ENCODE measurements at places on chromosomes 6 and 20.

DNA sequence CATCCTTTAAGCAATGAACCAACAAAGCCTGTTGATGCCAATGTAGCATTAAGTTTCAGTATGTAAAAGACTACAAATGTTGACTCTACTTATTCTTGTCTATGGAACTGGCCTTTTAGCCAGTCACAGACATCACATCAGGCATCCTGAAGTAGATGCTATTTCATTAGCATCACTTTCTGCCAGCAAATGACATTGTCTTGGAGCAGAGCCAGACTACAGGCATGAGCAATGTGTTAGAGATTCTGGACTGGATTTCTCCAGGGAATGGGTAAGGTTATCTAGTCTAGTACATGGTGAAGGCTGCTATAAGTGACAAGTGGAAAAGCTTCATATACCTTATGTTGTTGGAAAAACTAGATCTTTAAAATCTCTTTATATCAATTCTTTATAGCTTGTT, 142.9 kb downstream of the ADGRB3 start:
- peak; percentile 92 for DNase-seq

DNA sequence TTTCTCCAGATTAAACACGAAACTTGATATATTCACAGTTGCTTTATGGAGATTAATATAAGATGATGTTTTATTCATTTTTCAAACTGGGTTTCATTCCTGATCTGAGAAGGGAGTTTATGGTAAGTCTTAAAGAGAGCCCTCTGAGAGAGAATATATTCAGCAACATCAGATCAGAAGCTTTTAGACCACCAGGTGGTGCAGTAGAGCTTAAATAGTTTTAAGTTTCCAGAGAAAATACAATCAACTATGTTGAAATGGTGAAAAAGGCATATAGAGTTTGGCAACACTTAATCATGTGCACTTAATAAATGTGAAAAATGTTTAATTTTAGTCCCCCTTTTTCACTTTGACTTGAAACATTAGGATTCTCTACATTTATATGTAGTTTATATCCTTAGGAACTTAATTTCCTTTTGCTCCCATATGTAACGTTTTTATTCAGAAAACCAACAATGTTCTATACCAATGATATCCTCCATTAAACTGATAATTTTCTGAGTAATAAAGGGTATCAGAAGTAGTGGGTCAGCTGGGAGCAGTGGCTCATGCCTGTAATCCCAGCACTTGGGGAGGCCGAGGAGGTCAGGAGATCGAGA, 86.4 kb upstream of the CLDN20 start:
- peak; percentile 56 for DNase-seq

DNA sequence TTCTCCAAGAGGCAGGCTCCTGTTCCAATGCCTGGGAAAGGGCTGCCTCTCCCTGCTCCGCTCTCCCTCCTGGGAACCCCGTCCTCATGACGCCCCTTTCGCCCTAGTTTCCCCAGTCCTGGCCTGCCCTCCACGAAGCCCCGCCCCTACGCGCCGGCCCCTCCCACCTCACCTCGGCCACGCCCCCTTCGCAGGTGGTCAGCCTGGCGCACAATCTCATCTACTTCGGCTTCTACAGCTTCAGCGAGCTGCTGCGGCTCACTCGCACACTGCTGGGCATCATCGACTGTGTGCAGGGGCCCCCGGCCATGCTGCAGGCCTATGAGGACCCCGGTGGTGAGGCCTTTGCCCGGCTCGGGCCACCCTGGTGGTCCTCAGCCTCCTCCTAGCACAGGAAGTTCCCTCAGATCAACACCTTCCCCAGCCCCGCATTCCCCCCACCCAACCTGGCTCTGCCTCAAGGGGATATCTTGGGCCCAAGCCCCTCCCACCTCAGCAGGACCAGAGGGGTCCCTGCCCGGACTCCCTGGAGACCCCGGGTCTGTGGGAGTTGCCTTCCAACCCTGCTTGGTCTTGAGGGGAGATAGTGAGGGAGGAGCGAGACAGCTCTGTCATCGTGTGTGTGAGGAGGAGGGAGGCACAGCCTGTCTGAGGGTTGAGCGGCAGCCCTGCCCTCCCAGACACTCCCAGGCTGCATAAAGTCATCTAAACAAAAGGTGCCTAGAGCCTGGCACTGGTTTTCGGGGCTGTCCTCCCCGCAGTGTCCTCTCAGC, 40.3 kb downstream of the UQCC2 start:
- no peak for DNase-seq

- DNase-seq: no peak
These were observed 218.6 kb upstream of the RUNX2 start for GRCh38 chr6:45109551-45109950.

DNA sequence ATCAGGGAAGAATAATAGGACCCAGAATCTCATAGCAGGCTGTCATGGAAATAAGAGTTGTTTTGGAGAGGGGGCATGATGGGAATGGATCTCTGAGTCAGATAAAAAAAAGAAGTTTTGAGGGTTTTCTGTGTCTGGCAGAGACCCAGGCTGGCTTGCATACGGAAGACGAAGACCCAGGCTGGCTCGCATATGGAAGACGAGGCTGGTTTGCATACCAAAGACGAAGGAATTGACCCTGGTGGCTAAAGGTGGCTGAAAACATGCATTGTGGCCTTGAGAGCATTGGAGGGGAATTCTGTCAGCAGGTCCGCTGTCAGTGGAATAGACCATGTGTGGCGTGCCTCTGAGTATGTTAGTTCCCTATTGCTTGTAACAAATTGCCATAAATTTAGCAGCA, 335.1 kb downstream of the BTBD3 start:
- no peak for DNase-seq

GRCh38 chr6:49632727-49633126, 3.9 kb downstream of the RHAG start:
- no peak for DNase-seq

GRCh38 chr6:106197441-106197840, 111.3 kb downstream of the PRDM1 start:
- DNase-seq: no peak

- DNase-seq: no peak
These were observed 947.4 kb upstream of the CITED2 start for GRCh38 chr6:140321891-140322290.

GRCh38 chr6:112575309-112575834, 228.2 kb downstream of the RFPL4B start:
- peak; percentile 52 for DNase-seq

Data from NCI-H345 (cell line).